ENCODE measurements at places on chromosomes 2 and 18. TPM values are rescaled to one million over a fixed set of nuclear protein-coding genes. Genes with fewer than 3 reads are reported as not detected.

GRCh38 chr2:128410758-128411215, 92.1 kb upstream of the HS6ST1 start:
- no peak for DNase-seq

DNA sequence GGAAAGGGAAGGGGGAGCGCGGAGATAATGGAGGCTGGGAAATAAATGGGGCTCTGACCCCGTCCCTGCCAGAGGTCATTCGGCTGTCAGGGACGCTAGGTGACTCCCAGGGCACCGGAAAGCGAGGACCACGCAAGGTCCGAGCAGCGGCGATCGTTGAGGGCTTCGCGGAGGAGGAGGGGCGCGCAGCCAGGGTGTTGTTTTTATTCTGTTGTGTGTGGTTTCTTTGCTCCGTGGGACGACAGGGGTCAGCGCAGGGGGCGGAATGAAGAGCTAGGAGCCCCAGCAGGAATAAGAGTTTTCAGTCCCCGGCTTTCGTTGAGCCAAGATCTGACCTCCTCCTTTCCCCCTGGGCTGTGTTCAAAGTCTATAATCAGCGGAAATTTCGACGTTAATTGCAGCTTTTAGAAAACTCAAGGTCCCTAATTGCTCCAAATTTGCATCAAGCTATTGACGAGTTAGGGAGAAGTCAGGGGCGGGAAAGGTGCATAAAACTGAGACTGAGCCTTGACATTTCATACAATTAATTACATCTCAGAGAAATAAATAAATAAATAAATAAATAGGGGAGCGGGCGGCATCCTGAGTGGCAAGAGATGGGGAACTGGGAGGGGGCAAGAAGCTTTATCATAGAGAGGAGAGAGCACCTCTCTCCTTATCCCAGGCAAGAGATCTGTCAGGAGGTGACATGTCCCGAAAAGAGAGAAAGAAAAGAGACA, 2.2 kb downstream of the GAD1 start:
- DNase-seq: peak; percentile 56

TMEM17 gene
- 3.3 TPM for total RNA-seq

GRCh38 chr2:101341421-101341820, 32.9 kb upstream of the RNF149 start:
- DNase-seq: no peak

DNA sequence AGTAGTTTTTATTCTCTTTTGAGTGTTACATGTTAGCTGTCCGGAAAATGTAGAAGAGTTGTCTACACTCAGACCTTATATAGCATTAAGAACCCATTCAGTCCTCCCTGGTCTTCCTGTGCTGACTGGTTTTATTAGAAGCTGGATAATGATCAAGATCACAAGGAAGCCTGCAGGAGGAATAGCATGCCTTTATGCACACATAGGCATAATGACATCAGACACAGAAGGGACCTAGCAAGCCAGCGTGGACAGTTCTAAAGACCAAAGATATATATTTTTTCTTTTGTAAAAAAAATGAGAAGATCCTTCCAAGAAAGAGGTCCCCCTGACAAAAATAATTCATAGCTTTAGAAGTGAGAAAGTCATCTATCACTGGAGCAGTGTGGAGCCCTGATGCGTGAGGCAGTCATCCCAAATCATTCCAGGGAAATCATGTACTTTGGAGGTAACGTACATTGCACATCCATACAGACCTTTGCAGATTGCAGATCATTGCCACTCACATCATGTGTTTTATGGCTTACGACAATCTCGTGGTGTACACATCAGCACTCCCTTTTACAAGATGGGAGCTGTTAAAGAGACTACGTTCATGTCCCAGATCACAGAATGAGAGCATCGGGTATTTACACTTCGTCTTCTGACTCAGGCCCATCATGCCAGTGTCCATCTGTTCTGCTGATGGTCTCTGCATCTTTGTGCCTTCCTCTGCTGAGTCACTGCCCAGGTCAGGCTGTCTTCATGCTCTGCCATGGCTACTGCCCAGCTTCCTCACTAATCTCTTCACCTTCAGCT, 334.0 kb downstream of the SOCS6 start:
- DNase-seq: peak; percentile 29

GRCh38 chr18:42028247-42028832, 73.3 kb downstream of the PIK3C3 start:
- peak; percentile 1 for DNase-seq

DNA sequence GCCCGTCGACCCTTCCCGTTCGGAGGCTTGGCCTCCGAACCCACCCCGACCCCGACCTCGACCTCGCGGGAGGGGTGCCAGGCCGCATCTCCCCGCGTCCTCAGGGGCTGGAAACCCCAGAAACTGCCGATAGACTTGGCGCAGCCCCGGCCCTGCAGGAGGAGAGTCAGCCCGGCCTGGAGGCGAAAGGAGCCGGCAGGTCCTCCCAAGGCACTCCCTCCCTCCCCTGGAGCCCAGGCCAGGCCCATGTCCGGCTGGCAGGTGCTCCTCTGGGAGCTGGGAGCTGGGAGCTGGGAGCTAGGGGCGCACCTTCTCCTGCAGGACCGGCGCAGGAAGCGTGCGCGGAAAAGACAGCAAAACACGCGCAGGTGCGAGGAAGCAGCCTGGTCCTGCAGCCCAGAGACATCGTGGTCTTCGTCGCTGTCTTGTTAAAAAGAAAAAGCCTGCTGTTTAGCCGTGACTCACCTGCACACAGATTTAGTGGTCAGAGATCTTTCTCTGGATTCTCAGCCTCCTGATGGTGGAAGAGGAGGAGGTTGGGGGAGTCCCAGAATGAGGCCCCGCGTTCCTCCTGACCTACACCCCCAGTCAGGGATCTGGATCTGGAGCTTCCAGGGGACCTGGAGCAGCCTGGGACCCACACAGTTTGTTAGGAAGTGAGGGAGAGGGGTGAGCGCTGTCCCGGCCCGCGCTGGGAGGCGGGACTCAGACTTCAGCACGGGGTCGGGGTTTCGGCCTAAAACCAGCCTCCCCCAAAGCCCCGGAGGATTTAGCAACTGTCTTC, 660 bp upstream of the MBP start:
- DNase-seq: peak; percentile 60

RTP5 gene
- not detected for total RNA-seq

TRIM43 gene
- not detected for total RNA-seq

IL18R1 gene
- 4.7 TPM for total RNA-seq

GRCh38 chr2:147398996-147399395, 445.8 kb upstream of the ACVR2A start:
- DNase-seq: no peak

DNA sequence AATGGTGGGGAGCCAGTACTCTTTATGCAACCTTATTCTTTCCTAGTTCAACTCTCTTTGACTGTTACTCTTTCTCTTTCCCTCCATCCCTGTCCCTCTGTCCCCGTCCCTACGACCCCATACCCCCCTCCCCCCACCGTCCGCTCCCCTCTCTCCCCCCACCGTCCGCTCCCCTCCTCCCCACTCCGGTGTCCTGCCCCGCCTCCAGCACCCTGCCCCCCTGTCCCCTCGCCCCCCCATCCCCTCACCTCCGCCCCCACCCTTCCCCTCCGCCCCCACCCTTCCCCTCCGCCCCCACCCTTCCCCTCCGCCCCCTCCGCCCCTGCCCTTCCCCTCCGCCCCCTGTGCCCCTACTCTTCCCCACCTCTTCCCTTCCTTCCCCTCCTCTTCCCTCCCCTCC, 128.4 kb downstream of the LPIN1 start:
- no peak for DNase-seq

DNA sequence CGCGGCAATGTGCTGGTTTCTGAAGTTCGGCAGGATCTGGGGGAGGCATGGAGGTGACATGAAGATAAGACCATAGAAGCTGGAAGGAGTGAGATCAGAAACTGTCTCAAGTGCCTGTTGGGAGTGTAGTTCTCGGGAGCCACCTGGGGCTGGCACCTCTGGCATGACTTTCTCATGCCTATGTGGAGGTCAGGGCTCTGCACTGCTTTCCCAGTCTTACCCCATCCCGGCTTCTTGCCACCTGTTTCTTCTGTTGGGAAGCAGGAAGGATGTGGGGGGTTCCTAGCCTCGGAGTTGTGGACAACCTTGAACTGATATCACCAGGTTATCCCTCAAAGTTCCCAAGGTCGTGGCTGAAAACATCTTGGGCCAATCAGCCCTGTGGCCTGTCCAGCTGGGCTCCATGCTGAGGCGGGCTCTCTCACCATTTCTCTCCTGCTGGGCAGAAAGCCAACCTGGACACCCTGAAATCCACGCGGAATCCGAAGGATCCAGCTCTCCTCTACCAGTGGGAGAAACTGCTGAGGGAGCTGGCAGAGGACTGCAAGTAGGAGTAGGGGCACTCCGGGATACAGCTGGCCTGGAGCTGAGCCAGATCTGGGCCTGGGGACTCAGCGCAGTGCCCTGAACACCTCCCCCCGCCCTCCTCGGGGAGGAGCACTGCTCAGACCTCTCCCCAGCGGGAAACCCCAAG, 42.5 kb downstream of the FER1L5 start:
- DNase-seq: peak; percentile 64

Data from osteoblast (primary cell).